ENCODE measurements at places on chromosomes 1 and 21.

GRCh38 chr1:24635195-24635843 is 7.8 kb upstream of the SRRM1 start:
- DNase-seq = peak; percentile 95

DNA sequence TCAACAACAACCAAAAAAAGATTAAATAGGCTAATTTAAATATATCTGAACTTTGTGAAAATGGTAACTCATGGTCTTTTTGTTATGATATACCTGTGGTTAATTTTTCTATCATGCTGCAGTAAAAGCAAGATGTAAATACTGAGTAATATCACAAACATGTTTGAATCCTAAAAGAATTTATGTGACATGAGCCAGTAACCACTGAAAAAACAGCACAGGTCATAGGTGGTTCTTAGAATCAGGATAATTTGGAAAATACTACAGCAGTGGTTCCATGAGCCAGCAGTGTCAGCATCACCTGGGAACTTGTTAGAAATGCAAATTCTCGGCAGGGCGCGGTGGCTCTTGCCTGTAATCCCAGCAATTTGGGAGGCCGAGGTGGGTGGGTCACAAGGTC is 4.1 kb downstream of the ATP5IF1 start:
- no peak for DNase-seq

DNA sequence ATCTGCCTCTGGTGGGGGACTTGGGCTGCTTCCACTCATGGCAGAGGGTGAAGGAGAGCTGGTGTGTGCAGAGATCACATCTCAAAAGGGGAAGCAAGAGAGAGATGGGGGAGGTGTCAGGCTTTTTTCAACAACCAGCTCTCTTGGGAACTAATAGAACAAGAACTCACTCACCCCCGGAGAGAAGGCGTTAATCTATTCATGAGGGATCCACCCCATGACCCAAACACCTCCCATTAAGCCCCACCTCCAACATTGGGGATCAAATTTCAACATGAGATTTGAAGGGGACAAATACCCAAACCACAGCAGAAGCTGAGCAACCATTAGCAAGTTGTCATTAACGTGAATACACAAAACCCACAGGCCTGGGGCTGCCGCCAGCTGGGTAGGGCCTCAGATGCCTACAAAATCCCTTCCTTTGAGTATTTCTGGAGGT is 12.0 kb upstream of the VWA5B1 start:
- no peak for DNase-seq

DNA sequence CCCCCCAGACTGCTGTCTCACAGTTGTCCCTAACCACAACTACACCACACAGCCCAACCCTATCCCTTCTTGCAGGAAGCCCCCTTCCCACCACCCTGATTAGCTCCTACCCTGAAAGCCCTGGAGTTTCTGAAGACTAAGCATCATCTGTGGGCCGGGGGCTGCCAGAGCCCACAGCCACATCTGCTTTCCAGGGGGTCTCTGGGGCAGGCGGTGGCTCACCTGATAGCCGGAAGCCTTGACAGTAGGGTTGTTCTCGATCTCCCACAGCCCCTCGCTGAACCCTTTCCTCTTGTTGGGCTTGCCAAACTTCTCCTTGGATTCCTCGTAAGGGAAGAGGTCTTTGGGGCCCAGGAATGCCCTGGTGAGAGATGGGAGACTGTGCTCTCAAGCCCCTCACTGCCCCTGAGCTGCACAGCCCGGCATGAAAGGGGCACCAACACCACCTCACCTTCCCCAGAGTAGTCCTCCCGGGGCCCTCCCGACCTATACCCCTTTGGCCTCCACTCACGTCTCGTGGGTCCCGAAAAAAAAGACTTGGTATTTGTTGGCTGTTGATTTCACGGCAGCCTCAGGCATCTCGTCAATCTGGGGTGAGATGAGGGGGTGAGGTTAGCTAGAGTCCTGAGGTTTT is 4.0 kb upstream of the MRPL24 start:
- DNase-seq = no peak

GRCh38 chr1:119762953-119763352 is 5.8 kb downstream of the HMGCS2 start:
- DNase-seq = no peak

DNA sequence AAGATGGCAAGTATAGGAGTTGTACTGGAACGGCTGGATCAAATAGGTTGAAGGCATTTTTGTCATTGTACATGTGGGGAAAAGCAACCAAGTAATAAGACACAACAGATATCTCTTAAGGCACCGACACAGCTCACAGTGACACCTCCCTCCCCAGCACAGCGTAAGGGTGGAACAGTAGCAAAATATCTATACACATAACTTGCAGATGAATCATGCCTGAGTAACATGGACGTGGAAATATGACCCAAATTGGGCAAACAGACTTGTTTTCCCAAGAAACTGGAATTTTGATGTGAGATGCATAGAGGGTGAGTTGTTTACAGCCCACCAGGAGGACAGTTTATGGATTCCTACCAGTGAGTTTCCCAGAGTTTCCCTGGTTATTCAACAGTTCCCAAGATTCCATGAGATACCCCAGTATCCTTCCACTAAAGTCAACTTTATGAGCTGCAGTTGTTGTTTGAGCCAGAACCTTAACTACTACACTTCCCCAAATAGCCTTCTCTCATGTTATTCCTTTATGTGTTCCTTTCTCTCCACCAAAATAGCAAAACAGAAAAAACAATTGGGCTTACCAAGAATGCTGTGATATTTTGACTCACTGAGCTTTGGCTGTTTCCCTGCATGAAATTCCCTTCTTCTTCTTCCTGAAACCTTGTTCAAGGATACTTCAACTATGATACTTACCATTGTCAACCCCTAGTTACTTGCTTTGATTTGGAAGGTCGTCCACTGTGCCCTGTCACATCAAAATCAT is 7.1 kb upstream of the DR1 start:
- no peak for DNase-seq

- DNase-seq = no peak
These were observed 9.8 kb downstream of the FBXO42 start for GRCh38 chr1:16342331-16343062.

DNA sequence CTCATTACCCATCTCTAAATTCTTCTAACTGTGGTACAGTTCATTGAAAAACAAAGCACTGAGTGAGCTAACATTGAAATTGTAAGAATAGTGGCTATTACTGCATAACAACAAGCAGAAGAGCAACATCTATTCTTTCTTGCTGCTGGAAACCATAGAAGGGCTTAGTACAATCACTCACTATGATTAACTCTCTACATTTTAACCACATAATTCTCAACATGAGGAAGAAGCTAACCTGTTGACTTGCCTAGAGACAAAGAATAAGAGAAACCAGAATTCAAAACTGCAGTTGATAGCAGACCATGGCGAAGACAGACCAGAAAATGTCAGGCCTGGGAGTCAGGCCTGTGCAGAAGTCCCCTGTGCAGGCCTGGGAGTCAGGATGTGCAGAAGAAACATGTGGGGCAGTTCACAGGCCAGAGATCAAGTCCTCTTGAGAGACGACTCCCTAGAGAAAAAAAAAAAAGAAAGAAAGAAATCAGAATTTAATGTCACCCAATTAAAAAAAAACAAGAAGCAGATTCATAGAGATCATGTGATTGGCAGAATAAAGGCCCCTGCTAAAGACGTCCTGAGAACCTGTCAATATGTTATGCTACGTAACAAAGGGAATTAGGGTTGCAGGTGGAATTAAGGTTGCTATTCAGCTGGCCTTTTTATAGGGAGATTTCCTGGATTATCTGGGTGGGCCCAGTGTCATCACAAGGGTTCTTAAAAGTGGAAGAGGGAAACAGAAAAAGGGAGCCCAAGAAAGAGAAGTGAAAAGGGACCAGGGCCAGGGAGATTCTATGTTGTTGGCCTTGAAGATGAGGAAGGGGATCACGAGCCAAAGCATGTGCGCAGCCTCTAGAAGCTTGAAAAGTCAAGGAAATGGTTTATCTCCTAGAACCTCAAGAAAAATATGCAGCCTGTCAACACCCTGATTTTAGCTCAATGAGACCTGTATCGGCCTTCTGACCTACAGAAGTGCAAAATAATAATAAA is 94.9 kb downstream of the MRPL39 start:
- peak; percentile 2 for DNase-seq

- no peak for DNase-seq
These were observed 11.9 kb downstream of the ADGRB2 start for GRCh38 chr1:31752258-31752657.

- peak; percentile 77 for DNase-seq
These were observed 61.4 kb downstream of the EPHB2 start for GRCh38 chr1:22772014-22772413.

- DNase-seq = no peak
These were observed 25.6 kb upstream of the PLA2G2E start for GRCh38 chr1:19949016-19949415.

- DNase-seq = no peak
These were observed 59.9 kb downstream of the ZBTB18 start for GRCh38 chr1:244111027-244111426.

- no peak for DNase-seq
These were observed 9.2 kb downstream of the PDXK start for GRCh38 chr21:43728154-43728466.

- DNase-seq = no peak
These were observed 3.8 kb upstream of the SELENON start for GRCh38 chr1:25795946-25796810.

GRCh38 chr1:92314024-92314423 is 15.2 kb downstream of the RPAP2 start:
- no peak for DNase-seq

- DNase-seq = peak; percentile 57
These were observed 33.7 kb upstream of the FBXO28 start for GRCh38 chr1:224080115-224080774.

- DNase-seq = peak; percentile 96
These were observed 1.9 kb upstream of the GNAI3 start for GRCh38 chr1:109546311-109547109.

DNA sequence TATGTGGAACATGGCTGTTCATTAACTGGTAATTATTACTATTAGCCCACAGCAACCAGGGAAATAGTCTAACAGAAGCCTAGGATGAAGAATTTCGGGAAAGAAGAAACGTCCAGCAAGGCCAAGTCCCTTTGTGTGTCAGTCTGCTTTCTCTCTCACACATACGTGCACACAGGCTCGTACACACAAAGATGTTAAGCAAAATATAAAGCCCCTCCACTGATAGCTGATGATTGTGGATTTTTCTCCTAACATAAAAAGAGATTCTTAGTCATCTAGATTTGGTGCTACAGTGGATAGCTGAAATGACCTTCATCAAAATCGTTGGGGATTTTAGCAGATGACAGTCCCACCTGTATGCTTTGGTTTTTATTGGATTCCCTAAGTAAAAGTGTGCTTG is 42.1 kb upstream of the A3GALT2 start:
- no peak for DNase-seq

- no peak for DNase-seq
These were observed 74.4 kb upstream of the SLC44A3 start for GRCh38 chr1:94745742-94746141.

DNA sequence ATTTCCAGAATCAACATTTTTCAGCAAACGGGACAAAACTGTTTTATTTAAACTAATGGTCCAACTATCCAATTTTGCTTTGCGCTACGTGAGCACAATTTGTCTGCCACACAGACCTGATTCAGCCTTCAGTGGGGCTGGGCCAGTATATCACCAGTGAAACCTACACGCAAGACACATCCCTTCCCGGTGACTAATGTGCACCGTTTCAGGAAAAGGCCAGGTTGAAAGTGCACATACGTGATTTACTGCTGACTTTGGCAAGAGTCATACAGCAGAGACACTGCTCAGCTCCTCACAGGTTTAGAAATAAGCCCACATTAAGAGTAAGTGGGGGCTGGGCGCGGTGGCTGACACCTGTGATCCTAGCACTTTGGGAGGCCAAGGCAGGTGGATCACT is 5.1 kb upstream of the TMEM51 start:
- DNase-seq = no peak

DNA sequence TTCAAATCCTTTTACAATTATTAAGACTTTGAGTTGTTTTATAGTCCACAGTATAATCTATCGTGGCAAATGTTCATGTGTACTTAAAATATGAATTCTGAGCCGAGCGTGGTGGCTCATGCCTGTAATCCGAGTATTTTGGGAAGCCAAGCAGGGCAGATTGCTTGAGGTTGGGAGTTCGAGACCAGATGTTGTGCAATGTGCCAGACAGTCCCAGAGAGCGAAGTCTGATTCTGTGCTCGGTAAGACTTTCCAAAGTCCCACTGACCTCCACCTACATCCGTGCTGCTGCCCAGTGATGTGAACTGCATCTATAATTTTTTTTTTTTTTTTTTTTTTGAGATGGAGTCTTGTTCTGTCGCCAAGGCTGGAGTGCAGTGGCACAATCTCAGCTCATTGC is 52.2 kb downstream of the VPS26C start:
- no peak for DNase-seq

DNA sequence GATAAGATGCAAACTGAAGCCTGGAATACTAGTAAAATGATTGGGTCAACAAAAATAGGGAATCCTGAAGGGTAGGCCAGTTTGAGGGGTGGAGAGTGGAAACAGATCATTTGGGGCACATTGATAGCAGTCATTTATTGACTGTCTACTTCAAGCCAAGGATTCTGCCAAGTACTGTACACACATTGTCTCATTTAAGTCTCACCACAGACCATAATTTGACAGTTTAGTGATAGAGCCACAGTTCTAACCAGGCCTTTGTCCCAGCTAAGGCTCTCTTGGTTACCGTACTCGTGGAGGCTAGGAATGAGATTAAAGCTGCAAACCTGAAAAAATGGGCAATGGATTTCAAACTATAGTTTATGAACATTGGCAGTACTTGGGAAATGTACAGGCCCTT is 11.2 kb downstream of the RBM15 start:
- DNase-seq = no peak

DNA sequence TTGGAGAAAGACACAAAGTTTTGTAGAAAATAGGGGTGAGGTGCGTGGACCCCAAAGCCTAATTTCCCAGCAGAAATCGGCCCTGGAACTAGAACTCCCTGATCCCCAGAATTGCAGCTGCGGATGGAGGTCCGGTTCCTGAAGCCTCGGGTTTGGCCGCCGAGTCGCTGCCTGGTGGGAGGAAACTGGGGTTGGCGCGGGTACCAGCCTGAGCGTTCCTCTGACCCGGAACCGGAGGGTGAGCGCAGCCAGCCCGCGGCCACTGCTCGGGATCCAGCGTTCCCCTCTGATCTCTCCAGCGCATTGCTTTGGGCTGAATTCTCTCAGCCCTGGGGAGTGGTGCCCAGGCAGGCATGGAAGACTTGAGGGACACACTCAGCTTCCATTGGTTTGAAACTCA is 1.6 kb downstream of the ST6GALNAC5 start:
- no peak for DNase-seq

DNA sequence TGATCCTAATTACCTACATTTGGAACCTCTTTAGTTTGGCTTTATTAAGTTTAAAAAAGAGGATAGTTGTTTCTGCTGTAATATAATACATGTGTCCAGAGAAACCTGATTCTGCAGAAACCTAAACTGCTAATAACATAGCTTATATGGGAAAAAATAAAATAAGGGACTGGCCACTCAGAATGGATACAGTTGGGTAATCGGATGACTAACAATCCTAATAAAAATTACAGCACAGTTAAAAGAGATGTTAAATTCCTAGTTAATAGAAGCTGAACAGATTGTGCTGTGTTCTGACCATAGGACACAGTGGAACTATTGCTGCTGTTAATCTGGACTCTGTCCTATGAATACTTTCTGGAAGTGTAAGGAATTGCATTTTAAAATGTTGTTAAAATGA is 16.0 kb downstream of the ARV1 start:
- DNase-seq = no peak

- DNase-seq = no peak
These were observed 49.9 kb downstream of the BACE2 start for GRCh38 chr21:41217671-41218385.

All from pons (tissue), 1 donor.